ENCODE measurements at places on chromosomes 3 and 15. TPM values are rescaled to one million over a fixed set of nuclear protein-coding genes. Genes with fewer than 3 reads are reported as not detected.

The C3orf85 gene
- total RNA-seq, result not detected

The PCYT1A gene
- 65.7 TPM for total RNA-seq

The VEPH1 gene
- 10.8 TPM for total RNA-seq

The IMPG2 gene
- 0.31 TPM for total RNA-seq

The CCDC51 gene
- total RNA-seq, result 10.4 TPM

The MAP3K13 gene
- 44.2 TPM for total RNA-seq

The OXSM gene
- 10.3 TPM for total RNA-seq

The RARRES1 gene
- total RNA-seq, result 48.5 TPM

The GOLGA8N gene
- 19.7 TPM for total RNA-seq

The GTF2E1 gene
- total RNA-seq, result 20.2 TPM

DNA sequence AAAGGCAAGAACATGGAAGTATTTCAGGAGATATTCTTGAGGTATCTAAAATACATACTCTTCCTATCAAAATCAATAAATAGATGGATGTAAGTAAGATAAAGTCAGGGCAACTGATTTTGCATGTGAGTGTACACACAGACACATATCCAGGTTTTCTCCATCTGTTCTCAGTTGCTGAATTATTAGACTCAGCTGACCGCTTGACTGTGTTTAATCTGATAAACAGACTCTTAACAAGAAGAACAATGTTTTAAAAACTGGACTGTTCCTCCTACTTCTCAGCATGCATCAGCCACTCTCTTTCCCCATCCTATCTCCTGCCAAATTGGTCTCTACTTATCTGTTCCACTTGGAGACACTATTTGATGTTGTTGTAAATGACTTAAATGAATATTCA is 73.5 kb downstream of the GOLGA8G start:
- no peak for DNase-seq

- no peak for DNase-seq
Measured at GRCh38 chr3:196489747-196490146, 13.8 kb downstream of the RNF168 start.

DNA sequence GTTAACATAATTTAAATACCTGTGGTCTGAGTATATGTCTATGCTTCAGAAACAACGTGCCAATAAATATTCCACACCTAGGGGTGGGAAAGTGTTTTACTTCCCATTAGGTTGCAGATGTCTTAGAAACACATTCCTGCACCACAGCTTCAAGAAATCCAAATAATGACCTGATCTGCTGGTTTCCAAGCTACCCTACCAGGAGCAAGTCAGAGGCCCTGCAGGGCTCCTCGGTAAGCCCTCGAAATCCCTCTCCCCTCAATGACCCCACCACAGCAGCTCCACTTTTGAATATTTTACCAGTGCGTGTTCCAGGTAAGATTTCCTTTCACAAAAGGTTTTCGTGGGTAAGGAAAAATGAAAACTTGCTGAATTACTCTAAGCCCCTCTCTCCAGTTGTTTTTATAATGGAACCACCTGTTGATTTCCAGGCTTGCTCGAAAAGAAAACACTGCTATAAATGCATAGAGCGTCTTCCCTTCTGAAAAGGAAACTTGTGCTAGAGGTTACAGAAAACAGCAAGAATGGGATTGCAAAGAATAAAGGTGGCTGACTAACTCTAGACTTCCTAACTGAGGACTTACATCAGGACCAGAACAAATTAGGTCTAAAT is 12.6 kb downstream of the IL12A start:
- no peak for DNase-seq

GRCh38 chr3:102510663-102511062 is 75.8 kb downstream of the ZPLD1 start:
- no peak for DNase-seq

- no peak for DNase-seq
Measured at GRCh38 chr3:77158730-77159581, 119.1 kb downstream of the ROBO2 start.

DNA sequence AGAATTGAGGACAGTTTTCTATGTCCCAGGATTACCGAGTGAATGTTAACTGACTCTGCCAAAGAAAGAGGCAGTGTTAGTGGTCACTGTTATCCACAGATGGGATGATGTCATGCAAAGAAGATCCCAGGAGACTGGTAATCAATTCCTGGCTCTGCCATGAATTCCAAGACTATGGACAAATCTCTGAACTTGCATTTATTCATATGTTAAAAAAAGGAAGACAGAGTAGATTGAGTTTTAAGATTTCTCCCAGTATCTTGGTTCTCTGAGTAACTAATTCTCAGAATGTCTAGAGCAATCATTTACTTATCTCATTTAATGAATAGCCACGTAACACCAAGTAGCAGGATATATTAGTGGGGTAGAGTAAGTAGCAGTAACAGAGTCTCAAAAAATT is 11.5 kb upstream of the MAP3K13 start:
- DNase-seq, result no peak

DNA sequence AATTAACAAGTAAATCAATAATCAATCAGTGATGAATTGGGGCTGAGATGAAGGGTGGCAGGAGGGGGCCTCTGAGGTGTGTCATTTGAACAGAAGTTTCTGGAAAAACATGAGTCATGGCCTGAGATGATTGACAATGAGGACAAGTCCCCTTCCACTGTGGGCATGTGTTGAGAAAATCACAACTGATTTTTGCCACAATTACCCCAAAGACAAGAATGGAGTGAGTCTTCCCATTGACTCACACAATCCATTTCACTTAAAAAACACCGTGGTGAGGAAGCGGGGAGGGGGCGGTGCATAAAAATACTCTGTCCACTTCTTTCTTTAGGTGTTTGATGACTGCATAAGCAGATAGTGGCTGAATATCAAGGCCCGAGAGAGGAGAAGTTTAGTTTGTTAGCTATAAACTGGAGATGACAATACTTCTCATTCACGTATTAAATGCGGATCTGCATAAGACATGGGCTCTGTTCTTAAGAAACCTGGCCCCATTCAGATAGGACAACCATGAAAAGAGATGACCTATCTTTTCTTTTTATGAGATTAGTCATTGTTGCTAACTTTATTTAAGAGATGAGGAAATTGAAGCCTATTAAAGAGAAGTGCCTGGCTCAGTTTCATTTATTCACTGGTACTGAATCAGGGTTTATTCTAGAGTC is 34.7 kb downstream of the SHC4 start:
- no peak for DNase-seq

- no peak for DNase-seq
Measured at GRCh38 chr3:108202834-108203233, 19.4 kb downstream of the IFT57 start.

- DNase-seq, result no peak
Measured at GRCh38 chr3:45075821-45076625, 49.9 kb downstream of the CLEC3B start.

DNA sequence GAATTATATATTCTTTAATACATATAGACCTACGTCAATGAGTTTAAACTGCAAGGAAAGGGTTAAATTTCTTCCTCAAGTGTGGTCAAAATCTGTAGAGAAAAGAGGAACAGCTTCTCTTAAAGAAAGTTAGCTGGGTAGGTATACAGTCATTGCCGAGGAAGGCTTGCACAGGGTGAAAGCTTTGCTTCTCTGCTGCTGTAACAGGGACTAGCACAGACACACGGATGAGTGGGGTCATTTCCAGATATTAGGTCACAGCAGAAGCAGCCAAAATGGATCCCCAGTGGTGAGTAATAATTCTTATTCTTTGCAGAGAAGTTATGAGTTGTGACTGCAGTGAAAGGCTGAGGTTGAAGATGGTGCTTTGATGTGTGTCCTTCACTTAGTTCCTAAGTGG is at the start of gene CD86:
Gene CD86 (plus strand): TSS at position 148 of the 400 bp plus-strand sequence. CDS start 128 bp downstream, at position 276.
- no peak for DNase-seq

DNA sequence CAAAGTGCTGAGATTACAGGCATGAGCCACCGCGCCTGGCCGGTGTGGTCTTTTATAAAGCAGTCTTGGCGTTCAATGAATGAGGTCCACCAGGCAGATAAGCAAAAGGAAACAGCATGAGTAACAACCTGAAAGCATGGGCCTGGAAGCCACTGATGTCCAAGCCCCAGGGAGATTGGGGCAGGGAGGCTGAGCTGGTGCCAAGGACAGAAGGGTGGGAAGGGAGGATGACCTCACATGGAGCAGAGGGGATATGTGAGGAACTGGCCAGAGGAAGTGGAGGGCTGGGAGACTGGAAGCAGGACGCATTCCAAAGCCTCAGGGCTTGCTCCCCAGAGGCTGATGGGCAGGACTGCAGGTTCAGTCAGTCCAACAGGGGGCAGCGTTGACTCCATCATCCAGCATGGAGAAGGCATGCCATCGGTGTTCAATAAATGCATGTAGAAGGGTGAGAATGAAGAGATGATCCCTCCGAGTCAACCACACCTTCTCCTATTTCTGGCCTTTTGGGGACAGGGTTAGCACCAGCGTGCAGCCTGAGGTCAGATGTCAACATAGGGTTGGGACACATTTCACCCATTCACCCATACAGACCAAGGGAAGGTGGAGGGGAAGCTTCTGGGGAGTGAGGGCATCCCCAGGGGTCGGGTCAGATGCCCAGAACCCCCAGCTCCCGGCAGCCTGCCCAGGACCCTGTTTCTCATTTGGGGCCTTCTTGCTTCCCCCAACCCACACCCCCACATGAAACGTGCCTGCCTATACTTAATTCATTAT is 14.8 kb downstream of the MYL3 start:
- DNase-seq, result no peak

- DNase-seq, result no peak
Measured at GRCh38 chr3:9685216-9686049, 18.2 kb upstream of the CPNE9 start.

DNA sequence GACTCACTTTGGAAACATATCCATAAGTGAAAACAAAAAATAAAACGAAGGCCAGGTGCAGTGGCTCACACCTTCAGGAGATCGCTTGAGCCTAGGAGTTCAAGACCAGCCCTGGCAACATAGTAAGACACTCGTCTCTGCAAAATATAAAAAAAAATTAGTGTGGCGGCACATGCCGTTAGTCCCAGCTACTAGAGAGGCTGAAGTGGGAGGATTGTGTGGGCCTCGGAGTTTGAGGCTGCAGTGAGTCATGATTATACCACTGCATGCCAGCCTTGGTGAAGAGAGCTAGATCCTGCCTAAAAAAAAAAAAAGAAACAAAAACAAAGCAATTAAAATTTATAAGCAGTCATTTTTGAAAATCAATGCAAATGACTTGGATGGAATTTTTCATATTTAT is 54.7 kb upstream of the NANOGP8 start:
- no peak for DNase-seq

- DNase-seq, result no peak
Measured at GRCh38 chr15:77871852-77872371, 205.6 kb downstream of the TBC1D2B start.

DNA sequence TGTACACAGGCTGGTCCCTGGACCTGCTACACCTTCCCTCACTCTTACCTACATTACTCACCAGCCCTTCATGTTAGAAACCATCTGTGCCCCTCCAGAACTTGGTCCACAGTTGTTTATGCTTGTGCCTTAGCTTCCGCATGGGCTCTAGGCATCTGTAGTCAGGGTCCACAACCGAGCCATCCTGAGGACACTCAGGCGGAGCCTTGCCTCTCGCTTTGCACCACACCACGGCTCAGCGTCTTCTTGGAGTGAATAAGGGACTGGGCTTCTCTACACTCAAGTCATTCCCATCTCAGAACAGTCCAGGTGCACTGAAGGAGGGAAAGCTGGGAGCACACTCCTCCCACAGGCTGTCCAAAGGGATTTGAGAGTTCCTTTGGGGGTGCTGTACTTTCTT is 97.8 kb downstream of the HMG20A start:
- DNase-seq, result no peak

DNA sequence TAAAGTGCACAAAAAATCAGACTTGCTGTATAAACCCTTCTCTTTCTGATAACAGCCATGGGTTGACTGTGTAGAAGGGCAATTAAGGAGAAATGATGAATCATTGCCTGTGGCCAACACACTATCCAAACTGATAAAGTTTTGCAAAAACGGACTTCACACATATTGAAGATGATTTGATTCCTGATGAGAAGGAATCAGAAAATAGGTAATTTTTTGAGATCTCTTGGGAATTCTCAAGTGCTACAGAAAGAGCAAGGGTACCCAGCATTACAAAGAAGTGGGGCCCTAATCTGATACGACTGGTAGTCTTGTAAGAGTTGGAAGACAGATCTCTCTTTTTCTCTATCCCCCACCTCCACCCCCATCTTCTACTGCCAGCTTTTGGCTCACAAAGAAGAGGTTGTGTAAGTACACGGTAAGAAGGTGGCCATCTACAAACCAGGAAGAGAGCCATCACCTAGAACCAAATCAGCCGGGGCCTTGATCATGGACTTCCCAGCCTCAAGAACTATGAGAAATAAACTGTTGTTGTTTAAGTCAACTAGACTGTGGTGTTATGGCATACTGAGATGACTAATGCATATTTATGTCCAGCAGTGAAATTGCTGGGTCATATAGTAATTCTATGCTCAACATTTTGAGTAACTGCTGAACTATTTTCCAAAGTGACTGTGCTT is 254.7 kb downstream of the EDEM1 start:
- no peak for DNase-seq

DNA sequence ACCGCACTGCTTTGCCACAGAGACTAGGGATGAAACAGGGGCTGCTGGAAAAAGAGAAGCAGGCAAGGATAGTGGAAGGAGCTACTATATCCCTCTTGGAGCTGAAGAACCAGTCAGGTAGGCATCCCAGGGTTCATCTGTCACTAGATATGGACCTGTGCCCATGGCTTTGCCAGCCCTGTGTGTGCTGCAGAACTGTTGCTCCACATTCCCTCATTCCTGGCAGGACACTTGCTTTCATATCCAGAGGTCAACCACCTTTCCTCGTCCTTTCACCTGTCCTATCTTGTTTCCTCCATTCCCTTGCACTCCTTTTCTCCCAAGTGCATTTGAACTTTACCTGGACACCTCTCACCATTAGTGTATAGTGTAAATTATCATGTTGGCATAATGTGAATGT is 12.0 kb downstream of the SNRK start:
- DNase-seq, result no peak

DNA sequence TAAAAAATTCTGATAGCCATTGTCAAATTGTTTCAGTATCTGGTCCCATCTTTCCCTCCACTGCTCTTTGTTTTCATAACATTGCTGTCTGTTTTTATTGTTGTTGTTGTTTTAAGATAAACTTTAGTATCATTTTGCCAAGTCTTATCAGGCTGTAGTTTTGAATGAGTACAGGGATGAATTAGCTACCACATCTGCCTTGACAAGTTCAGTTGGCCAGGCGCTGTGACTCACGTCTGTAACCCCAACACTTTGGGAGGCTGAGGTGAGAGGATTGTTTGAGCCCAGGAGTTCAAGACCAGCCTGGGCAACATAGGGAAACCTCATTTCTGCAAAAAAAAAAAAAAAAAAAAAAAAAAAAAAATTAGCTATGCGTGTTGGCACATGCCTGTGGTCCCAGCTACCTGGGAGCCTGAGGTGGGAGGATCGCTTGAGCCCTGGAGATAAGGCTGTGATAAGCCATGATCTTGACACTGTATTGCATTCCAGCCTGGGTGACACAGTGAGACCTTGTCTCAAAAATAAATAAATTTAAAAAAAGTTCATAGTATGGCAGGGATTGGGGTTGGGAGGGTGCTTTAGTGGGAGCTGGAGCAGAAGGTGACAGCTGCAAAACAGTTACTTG is 8.3 kb upstream of the ANKDD1A start:
- no peak for DNase-seq

- DNase-seq, result no peak
Measured at GRCh38 chr3:107329088-107329487, 48.2 kb upstream of the CCDC54 start.
